NCI-H226 (cell line): ENCODE measurements at places on chromosomes 13 and 19.

- no peak for DNase-seq
Measured at GRCh38 chr19:33879818-33880575, 83.3 kb downstream of the KCTD15 start.

GRCh38 chr19:53915000-53915399 is 5.9 kb downstream of the CACNG7 start:
- no peak for DNase-seq

DNA sequence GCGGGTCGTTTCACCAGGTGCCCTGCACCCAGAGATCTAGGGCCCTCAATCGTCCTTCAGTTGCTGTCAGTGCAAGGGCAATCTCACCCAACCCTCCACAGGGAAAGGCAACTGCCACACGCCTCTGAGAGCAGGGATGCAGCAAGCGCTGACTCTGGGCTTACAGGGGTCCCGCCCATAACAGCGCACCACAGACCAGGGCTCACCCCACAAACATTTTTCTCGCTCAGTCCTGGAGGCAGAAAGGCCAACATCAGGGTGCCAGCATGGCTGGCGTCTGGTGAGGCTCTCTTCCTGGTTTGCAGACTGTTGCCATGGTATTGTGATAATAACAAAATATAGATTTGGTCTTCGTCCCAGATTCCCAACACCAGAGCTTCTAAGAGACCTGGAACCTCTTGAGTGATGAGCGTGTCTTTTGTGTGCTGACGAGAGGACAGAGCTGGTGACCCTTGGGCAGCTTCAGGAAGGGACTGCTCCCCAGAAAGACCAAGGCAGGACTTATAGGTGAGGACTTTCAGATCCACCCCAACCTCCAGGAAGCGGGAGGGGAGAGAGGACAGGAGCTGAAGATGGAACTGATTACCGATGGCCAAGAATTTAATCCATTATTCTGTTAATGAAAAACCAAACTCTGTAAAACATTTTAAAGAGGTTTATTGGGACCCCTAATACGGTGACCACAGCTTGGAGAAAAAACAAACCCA is 51.3 kb downstream of the C13orf46 start:
- DNase-seq = no peak

DNA sequence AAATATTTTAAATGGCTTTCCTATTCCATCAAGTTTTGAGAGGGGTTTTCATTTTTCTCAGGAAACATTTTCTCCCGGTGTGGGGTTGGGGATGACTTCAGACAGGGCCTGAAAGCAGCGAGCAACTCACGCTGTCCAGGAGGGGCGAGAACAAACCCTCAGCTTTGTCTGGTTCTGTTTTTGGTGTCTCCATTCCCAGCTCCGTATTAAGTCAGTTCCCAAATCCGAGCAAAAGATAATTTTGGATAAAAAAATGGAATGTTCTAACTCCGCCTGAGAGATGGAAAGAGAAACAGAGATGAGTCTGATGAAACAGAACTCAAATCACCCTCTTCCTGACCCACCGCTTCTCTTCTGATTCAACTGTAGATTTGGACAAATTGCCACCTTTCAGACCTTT is 38.4 kb downstream of the RFX2 start:
- no peak for DNase-seq

DNA sequence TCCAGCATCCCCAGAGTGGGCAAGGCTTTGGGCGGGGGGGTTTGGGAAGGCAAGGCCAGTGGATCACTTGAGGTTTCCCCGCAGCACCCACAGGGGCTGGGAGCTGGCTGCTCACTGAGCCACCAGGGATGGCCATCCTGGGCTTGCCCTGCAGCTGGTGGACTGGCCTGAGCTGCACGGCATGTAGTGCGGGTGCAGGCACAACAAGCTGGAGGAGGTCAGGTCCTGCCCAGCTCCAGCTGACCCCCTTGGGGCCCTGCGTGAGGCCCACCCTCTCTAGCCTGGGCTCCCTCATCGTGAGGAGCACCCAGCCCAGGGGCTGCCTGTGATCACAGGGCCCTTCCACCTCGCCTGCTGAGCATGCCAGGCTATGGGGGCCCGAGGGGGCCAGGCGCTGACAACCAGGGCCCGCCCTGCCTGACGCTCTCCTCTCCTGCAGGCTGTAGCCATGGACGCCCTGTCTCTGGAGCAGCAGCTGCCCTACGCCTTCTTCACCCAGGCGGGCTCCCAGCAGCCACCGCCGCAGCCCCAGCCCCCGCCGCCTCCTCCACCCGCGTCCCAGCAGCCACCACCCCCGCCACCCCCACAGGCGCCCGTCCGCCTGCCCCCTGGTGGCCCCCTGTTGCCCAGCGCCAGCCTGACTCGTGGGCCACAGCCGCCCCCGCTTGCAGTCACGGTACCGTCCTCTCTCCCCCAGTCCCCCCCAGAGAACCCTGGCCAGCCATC is 22.9 kb downstream of the COMP start:
- DNase-seq = no peak

DNA sequence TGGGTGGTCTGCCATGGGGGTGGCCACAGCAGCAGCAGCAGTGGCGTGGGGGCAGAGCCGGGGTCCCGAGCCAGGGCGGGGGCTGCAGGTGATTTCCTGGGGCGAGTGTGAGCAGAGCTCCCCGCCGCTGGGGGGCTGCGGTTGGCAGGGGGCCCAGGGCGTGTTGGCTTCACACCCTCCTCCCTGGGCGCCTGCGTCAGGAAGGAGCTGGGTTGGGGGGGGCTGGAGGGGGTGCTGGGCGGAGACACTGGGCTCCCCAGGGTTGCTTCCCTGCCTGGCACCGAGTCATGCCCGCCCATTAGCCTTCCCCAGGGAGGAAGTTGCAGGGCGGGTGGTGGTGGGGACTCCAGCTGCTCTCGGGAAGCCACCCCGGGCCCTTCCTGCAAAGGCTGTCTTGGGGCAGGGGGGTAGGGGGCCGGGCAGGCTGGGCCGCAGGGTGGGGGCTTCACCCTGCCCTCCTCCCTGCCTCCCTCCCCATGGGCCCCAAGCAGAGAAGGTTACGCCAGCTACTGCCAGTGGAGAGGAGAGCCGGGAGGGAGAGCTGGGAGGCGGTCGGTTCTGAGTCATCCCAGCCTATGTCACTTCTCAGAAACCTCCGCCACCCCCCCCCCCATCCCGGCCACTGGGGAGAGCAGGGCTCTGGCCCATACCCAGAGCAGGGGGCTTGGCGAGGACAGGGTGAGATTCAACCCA is 4.6 kb downstream of the MIDN start:
- DNase-seq = peak; percentile 95

DNA sequence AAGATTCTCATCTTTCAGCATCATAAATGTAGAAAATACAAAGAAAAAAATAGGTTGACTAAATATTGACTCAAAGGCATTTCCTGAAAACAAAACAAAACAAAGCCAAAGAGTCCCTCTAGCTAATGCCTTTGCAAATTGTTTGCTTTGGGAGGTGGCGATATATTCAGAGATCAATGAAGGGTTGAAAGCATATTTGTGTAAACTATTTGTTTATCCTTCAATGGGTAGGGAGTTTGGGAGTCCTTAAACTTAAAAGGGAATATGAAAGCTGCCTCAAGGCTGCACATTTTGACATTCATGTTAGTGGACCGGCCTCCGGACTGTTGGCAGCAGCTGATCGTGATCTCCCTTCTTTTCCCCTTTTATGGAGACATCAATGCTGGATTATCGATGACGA is 257.5 kb downstream of the ITGBL1 start:
- no peak for DNase-seq

DNA sequence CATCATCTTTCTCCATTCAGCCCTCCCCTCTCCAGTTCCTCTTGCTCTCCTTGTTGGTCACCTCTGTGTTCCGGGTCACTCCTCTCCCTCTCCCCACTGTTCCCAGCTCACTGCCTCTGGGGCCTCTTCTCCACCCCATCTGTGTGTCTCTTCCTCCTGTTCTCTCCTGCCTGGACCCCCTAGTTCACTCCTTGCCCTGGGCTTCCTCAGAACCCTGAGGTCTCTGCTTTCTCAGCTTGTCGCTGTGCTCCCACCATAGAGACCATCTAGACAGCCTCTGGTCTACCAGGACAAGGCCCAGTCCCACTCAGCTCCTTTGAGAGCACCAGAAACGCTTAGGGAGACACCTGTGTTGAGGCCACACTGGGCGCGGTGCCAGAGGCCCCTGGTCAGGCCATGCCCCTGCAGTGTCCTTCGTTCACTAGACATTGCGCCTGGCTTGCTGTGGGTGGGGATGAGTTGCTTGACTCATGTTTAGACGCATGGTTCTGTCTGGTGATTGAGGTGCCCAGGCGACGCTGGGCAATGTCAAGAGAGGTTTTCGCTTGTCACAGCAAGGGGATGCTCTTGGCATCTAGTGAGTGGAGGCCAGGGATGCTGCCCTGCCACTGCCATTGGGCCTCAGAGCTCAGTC is 4.8 kb downstream of the LENG9 start:
- no peak for DNase-seq

DNA sequence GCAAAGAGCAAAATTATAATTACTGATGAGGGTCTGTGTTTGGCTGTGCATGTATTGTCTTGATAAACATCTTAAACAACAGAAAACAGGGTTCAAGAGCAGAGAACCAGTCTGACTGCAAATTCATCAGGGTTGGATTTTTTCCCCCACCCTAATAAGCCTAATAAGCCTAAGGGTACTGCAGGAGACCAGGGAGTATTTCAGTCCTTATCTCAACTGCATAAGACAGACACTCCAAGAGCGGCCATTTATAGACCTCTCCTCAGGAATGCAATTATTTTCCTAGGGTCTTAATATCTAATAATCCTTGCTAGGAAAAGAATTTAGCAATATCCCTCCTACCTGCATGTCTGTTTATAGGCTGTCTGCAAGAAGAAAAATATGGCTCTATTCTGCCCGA is 2011.5 kb upstream of the PCDH20 start:
- DNase-seq = no peak

DNA sequence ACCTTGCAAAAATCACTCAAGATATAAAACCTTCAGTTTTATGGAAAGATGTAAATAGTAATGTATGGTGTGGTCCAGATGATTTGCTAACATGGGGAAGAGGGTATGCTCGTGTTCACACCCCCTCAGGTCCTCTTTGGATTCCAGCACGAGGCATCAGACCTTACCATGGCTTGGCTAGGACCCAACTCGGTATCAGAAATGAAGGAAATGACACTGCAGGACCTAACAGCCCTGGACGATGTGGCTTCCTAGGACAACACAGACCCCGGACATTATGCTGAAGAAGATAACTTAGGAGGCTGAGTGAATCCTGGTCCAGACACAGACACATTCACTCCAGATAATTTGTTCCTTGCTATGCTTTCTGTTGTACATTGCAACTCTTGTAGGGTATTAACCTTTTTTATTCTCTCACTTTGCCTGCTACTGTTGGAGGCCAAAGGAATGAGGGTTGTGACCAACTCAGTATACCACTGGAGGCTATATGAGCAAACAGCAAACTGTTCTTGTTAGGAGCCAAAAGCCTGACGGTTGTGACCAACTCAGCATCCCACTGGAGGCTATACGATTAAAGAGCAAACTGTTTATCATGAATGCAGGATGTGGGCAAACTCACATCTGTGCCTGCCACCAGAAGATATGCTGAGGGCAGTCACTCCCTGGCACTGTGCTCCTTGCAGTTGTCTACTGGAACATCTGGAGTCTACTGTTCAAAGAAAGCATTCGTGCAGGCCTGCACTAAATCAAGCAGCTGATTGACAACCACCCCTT is 121.7 kb downstream of the ZNF429 start:
- no peak for DNase-seq

DNA sequence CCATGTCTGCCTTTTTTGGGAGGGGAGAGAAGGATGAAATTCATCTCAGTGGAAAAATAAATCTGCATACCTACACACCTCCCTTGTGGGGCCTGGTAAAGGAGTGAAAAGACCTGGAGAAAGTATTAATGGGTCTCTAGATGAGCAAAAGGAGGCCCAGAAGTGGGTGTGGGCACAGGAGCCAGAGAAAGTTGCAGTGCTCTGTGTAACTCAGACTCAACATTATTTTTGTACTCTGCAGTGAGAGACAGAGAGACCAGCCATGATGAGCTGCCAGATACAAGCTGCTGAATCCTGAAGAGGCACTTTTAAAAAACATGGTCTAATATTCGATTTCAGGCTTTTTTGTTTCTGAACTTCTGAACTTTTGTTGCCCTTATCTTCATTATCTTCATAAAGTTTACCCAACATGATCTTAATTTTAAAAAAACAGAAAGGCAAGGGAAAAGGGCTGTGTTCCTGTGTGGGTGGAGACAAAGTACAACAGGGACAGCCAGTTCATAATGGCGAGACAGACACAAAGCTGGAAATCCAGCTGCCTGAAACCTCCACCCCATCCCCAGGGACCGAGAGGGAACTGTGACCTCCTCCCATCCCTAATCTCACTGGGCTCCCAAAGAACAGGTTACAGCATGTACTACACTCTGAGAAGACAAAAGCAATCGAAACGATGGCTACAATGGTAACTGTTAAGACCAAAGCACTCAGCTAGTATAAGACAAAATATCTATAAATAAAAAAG is 77.2 kb downstream of the KLF12 start:
- no peak for DNase-seq

GRCh38 chr13:97140131-97140530 is 82.0 kb upstream of the MBNL2 start:
- no peak for DNase-seq

GRCh38 chr19:15869109-15869555 is 28.7 kb downstream of the CYP4F2 start:
- DNase-seq = no peak

DNA sequence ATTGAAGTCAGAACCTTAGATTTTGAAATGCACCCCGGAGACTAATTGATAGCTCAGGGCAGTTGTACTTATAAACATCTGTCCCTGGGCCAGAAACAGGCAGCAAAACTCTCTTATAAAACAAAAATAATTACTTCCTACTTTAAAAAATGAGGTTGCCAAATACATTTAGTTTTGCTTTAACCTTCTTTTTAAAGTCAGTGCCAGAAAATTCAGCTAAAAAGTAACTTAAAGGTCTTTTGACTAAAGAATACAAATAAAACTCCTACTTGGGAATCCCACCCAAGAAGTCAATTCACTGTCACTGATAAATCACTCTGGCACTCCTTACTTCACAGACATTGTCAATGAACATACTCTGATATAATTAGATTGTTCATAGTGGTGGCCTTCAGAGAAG is 60.7 kb downstream of the DOCK9 start:
- DNase-seq = no peak

DNA sequence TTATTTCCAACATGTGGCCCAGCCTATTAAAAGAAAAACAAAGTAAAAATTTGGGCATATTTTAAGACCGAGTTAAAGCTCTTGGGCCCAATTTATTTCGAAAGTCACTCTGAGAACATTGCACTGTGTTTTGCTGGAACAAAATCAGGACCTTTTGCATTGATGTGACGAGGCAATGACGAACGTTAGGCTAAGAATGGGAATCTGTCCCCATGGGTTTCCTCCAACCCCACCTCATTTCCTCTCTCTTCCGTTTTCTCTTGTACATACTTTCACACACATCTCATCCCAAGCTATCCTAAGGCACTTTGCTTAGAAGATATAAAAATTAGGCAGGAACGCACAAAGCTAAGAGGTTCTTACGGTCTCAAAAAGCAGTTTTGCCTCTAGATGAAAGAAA is 22.1 kb downstream of the EDNRB start:
- DNase-seq = no peak

- DNase-seq = peak; percentile 95
Measured at GRCh38 chr19:41223431-41224234, 4.6 kb downstream of the AXL start.
